ENCODE measurements at places on chromosomes 11 and 22. TPM values are rescaled to one million over a fixed set of nuclear protein-coding genes. Genes with fewer than 3 reads are reported as not detected.

GRCh38 chr11:17604915-17605233 is 57.8 kb downstream of the OTOG start:
- no peak for DNase-seq

DNA sequence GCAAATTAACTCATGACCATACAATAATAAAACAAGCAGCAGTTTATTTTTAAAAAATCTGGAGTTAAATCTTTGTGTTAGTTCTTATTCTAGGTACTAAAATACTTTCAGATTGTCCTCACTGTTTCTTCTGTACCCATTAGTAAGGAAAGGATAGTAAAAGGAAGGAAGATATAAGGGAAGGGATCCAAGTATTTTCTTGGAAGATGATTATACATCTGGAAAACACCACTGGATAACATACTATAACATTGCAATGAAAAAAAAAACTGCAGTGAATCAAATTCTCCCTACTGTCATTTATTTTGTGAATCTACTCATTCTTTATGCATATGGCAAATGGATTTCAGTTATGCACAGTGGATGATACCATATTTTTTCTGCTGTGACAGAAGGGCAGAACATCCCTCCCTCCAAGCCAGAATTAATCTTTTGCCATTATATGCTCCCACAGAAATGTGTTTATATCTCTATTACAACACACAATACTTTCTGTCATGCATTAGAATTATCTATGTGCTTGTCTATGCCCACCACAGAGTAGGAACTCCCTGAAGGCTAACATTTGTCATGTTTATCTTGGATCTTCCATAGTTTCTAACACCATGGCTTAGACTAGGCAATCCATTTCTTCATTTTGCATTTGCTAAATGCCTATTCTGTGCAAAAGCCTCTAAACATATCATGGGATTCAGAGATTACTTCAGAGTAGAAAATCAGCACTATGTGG is 282.3 kb upstream of the CTSC start:
- no peak for DNase-seq

DRAP1 gene
- 276 TPM for total RNA-seq

OR52A1 gene
- not detected for total RNA-seq
